ENCODE measurements at places on chromosomes 2 and 18.

DNA sequence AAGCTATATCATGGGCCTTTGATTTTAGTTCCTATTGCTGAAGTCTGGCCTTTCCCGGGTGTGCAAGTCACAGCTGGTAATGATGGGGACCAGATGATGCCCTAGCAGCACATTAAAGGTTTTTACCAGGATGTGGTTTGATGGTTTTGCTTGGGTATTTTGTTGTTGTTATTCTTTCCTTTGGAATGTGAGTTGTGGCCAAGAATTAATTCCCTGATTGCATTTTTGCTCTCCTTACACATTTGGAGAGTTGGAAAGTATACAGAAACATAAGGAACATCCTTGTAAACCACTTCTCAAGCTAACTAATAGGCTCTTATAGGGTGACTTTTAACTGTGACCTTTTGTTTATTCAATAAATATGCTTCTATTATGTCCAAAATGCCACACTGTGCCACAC, 154.1 kb upstream of the MMADHC start:
- DNase-seq = peak; percentile 30

DNA sequence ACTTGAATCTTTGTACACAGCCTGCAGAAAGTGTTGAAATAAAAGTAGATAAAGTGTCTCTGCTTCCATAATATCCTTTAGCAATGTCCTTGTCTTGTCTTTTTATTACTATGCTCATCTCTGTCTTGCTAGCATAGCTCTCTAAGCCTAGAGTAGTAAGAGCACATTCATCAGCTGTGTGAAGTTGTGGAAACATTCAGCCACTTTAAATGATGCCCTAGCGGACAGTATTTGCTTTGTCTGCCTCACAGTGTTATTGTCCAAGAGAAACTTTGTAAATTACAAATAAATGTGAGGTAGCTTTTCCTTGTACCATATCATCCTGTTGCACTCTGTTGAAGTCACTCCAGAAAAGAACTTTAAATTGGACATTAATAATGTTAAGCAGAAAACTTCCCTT, 60.3 kb upstream of the TTC21B start:
- DNase-seq = no peak

DNA sequence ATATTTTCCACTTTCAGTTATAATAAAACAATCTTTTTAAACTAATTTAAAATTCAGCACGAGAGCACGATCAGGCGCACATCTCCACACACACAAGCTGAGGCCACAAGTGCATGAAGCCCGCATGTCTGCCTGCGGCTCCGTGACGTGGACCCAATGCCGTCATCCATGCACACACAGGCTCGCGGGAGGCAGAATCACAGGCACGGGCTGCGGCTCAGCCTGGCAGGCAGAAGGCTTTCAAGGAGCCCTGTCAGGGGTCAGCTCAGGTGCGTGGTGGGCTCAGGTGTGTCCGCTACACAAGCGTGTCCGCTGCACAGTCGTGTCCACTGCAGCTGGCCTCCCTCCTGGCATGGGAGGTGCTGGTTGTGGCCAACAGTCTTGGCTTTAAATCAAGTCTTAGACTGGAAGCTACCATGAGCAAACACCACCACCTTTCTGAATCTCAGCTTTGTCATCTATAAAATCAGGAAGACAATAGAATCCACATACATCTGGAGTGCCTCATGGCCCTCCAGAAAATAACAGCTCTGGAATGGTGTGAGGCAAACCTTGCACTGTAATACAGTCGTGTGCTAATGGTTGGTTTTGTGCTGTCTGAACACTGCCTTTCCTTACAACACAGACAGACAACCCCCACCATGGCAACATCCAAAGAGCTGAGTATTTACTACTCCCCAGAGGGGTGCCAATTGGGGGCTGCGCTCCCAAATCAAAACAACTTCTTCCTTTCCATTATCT, 210.1 kb downstream of the NDUFA10 start:
- DNase-seq = peak; percentile 27

DNA sequence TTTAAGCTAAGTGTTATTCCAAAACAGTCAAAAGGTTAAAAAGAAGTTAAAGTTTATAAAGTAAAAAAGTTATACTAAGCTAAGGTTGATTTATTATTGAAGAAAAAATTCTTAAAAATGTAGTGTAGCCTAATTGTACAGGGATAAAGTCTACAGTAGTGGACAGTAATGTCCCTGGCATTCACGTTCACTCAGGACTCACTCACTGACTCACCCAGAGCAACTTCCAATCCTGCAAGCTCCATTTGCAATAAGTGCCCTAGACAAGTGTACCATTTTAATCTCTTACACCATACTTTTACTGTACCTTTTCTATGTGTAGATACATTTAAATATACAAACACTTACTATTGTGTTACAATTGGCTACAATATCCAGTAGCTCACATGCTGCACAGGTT, 86.1 kb downstream of the CACNB4 start:
- DNase-seq = no peak

DNA sequence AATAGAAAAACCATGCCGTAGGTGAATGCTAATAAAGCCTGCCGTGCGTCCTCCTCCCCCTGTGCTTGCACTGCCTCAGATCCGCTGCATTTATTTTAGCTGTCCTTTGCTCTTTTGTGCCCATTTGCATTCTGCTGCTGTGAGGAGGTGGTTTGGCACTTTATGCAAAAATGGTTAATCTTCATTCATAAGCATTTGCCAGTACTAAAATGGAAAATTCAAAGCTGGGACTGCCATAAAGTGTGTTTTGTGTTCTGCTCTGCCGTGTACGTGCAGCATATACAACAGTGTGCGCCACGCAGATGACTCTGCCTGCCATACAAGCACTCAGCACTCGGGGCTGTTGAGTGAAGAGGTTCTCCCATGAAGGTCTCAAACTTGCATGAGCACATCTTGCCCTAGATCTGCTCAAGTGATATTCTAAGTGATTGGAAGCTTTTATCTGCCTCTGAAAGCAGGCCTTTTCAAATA, 73.6 kb downstream of the SPATS2L start:
- DNase-seq = peak; percentile 40

DNA sequence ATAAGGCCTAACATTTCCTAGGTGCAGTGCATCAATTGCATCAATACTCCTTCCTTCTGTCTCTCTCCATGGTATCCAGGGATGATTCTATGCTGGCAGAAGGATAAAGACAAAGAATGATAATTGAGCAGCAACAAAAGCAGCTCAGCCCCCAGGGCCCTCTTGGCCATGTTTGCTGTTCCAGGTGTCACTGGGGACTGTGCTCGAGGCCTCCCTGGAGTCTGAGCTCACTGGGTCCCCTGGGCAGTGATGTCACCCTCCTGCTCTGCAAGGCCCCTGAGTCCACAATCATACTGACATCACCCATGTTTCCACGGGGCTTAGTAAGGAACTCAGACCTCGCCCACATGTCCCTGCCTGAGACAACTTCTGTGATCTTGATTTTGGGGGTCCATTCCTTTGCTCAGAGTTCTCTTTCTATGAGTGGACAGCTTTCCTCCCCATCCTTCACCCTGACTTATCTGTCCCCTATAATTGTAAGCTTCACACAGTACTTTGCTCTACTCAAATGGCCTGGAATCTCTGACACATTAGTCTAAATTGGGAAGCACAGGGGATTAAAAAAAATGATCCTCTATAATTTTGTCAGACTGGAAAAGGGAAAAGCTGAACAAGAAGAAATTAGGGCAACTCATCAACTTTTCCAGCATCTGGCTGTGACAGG, 15.8 kb upstream of the EXOC6B start:
- no peak for DNase-seq

GRCh38 chr18:39019989-39020388, 1454.4 kb upstream of the CELF4 start:
- DNase-seq = no peak

DNA sequence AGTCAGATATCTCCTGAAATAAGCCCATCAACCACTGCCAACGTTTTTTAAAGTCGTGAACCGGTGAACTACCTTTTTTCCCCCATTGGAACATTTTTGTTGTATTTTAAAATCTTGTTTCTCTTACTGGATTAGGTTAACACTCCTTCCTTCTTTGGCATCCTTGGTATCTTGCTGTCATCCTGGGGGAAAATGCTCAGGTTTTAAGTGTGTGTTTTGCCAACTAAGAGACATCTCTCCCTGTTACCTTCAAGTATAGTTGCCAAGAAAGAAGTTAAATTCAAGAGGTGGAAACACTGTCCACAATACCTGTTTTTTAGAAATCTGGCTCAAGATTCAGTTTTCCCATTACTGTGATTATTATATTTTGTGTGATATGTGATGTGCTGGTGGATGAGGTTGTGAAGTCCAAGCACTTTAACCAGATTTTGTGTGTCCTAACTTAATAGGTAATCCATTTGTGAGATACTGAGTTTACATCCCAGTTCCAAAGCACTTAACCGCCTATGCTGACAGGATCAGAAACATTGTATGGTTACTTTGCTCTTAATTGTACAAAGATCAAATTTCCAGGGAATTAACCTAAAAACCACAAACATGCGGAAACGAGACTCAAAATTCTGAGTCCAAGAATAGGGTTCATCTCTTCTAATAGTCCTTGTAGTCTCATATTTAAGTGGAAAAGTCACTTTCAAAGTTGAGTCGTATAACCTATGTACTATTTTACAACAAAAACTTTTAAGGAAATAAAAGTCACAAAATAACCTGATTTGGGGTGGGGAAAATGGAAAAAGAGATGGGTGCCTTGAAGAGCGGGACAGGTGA, 1.3 kb upstream of the SP3 start:
- DNase-seq = peak; percentile 39
